Stimulated activated CD8-positive, alpha-beta memory T cell treated with anti-CD3 and anti-CD28 coated beads, Interleukin-7, amount 100 ng/mL, for 1 hour (primary cell): ENCODE measurements at places on chromosomes 7 and 10.

DNA sequence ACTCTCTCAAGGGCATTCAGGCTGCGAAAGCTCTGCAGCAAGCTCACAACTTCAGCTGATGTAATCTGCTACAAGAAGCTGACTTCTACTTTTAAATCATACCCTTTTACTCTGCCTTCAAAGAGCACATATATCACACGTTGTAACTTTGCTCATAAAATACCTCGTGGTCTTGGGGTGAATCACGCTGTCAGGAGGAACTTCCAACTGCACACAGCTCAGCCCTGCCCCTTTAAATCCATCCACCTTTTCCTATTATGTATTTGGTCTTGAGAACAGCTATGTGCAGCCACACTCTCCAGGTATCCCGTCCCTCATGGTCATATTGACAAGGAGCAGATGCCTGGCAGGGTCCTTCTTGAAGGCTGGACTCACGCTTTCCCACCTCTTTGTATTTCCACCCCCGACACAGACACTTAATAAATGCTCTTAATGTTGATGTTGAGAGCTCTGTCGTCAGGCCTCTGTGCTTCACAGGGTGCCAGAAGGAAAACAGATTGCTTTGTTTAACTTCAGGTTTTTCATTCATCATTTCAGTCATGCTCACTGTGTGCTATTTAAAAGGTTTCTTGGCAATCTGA is 47.6 kb downstream of the ICA1 start:
- no peak for DNase-seq

GRCh38 chr10:71177651-71178199 is 34.6 kb upstream of the UNC5B start:
- DNase-seq: no peak

DNA sequence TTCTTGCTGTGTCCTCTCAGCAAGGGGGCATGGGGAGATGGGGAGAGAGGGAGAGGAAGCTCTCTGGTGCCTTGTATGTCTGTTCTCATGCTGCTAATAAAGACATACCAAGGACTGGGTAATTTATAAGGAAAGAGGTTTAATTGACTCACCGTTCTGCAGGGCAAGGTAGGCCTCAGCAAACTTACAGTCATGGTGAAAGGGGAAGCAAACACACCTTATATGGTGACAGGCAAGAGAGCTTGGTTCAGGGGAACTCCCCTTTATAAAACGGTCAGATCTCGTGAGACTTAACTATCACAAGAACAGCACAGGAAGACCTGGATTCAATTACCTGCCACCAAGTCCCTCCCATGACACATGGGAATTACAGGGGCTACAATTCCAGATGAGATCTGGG is 464.7 kb upstream of the CELF2 start:
- DNase-seq: no peak

GRCh38 chr10:28432210-28432676 is 100.7 kb upstream of the WAC start:
- DNase-seq: no peak

DNA sequence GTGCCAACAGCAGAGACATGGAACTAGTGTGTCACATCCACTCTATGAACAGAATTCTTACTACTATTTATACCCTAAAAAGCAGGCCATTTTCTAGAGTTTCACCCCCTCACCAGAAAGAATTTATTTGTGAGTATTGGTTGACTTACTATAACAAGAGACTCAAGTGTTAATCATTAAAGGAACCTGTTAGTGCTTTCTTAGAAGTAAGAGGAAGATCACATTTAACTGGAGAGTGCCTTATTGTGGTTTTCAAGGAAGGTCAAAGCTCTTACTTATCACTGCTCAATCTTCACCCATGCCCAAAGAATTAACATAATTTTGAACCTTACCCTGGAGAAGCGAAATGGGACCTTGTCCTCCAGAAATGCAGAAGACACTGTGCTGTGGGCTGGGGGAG is 169.3 kb upstream of the PRSS1 start:
- DNase-seq: no peak

- no peak for DNase-seq
Measured at GRCh38 chr7:7595451-7595850, 28.8 kb downstream of the MIOS start.

GRCh38 chr10:680146-680545 is 9.3 kb downstream of the DIP2C start:
- no peak for DNase-seq

DNA sequence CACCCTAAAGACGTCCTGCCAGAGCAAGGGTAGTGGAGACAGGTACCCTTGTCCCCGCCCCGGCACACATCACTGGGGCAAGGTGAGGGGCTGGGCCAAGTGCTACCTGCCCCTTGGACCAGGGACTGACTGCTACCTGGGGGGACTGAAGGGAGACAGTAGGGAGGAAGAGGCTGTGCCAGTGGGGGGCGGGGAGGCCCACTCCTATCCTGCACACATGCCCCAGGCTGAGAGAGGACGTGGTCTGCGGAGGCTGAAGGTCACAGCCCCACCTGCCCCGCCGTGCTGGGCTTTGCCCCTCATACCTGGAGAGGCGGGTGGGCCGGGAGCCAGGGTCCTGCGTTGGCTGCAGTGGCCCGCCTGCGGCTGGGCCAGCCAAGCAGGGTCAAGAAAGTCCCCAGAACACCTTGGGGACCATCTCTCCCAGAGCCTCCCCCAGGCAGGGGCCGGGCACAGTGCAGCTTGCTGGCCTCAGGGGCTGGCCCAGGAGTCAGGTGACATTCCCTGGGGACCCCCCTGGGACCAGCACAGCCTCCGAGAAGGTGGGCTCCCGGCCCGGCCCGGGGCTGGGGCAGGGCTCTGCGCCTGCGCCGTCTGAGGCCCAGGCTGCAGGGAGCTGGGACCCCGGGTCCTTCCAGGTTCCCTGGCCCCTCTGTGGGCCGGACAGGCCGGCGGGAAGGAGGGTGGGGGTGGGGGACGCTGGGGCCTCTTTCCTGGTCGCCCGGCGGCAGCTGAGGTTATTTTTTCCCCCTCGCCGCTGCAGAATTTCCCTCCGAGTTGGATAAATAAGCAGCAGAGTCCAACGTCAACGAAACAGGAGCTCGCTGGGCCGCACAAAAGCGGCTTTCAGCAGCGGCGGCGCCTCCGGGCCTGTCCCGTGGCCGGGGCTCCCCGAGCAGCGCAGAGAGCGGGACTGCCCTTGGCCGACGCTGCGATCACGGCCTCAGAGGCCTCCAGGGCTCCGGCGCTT is 9.8 kb upstream of the FZD9 start:
- no peak for DNase-seq

DNA sequence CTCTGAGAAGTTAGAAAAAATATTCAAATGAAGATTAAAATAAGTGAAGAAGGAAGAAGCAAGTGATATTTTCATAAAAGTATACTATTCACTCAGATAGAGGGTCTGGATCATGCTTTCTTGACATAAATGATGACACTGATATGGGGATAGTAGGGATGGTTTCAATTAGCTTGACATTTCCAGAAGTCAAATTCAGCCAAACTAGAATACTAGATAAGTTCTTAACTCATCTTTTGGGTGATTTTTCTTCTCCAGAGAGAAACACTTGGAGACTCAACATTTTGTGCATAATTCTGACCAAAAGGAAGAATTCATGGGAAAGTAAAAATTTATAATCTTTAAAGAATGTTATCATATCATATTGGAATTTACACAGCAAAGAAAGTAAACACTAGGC is 152.0 kb upstream of the LRGUK start:
- no peak for DNase-seq

DNA sequence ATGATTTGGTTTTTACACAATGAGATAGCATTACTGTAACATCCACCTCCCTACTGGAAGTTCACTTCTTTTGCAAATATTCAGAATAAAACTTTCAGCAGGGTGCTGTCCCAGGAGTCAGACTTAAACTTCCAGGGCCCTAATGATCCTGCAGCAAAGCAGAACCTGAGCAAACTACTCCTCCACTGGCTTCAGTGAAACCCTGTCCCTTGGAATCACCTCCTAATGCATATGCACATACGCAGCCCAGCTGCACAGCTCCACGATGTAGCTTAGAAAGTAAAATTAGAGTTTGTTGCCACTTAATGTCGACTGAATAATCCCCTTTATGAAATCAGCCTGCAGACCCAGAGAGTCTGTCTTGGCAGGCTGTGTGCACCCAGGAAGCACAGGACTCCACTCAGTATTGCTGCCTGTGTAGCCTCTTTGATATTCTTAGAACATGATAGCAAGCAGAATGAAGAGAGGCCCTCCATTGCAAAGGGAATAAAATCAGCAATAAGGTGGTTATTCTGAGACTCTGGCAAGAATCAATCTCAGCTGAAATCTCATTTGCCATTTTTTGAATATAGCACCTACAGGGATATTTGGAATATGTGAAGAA is 1.6 kb downstream of the NPSR1 start:
- DNase-seq: no peak
